ENCODE measurements at places on chromosomes 3 and 15. TPM values are rescaled to one million over a fixed set of nuclear protein-coding genes. Genes with fewer than 3 reads are reported as not detected.

DNA sequence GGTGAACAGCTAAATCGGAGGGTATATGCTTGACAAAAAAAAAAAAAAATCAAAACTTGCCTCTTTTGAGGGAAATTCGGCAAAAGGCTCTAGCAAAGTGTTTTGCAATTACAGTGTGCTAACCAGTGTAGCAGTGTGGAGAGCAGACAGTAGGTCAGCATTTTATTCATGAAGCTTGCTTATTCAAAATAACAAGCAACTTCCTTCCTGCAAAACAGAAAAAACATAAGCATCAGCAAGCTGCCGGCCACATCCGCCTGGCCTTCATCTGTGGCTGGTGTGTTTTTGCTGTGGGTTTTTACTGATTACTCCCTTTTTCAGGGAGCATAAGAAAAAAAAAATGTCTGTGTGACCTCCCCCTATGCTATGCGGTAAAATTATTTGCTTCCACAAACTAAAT is 434.1 kb downstream of the OCA2 start:
- peaks cover 6% of the 10 kb centered on the region for H3K4me1 ChIP-seq
- no peak overlapping the region for H3K27ac ChIP-seq
- DNase-seq: no peak
- no peaks in the 10 kb centered on the region for H3K36me3 ChIP-seq
- H3K4me3 ChIP-seq: no peak overlapping the region

DNA sequence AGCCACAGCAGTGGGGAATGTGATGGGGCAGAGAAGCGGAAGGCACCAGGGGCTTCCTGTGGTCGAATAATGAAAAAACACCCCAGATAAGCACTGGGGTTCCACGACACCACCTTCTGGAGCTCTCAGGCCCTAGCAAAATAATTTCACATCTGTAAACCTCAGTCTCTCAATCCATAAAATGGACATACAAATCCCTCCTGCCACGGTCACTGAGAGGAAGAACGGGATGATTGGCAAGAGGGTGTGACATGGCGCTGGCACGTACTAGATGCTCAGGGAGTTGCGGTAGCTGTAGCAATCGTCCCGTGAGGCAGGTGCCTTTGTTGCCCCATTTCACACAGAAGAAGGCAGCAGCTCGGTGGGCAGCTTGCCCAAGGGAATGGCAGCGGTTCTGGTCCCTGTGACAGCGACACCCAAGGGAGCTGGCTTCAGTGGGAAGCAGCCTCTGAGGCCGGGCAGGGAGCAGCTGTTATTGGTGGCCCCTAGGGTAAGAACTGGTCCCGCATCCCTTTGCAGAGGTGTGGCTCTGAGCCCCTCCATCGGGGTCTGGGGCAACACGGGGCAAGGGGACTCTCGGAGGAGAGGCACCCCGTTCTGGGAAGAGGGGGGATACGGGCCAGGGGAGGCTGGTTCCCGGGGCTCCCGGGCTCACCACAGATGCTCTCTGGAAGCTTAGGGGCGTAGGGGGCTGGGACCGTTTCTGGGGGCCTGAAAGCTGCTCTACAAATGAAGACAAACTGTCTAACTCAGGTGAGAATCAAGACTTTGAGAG is 114.0 kb upstream of the ALDH1A3 start:
- H3K27me3 ChIP-seq: peaks cover 1% of the 10 kb centered on the region
- H3K27ac ChIP-seq: no peak overlapping the region
- H3K36me3 ChIP-seq: no peaks in the 10 kb centered on the region
- H3K4me1 ChIP-seq: no peaks in the 10 kb centered on the region
- no peak for DNase-seq

GRCh38 chr15:36882487-36883131 is 217.7 kb downstream of the MEIS2 start:
- H3K4me1 ChIP-seq: peaks cover 16% of the 10 kb centered on the region
- no peak overlapping the region for H3K27ac ChIP-seq
- no peaks in the 10 kb centered on the region for H3K36me3 ChIP-seq
- no peak overlapping the region for H3K4me3 ChIP-seq

DNA sequence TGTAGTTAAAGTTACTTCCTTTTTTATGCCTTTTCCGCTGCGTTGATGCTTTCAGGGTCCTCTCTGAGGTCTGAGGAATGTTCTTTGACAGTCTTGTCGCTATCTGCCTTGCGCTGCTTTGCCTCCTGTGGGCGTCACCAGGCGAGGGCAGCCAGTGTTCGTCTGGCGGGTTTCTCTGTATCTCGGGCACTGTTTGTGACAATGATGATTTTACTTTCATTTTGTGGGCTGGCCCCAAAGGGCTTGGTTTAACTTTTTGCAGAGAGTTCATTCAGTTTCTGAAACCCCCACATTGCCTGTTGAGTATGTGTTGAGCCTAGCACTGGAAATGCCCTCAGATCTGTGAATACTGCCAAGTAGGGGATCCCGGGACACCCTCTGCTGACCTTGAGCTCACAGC is 24.6 kb upstream of the SACM1L start:
- H3K4me3 ChIP-seq: no peak overlapping the region
- peaks cover 9% of the 10 kb centered on the region for H3K36me3 ChIP-seq
- peaks cover 26% of the 10 kb centered on the region for H3K4me1 ChIP-seq

- H3K27me3 ChIP-seq: peaks cover 15% of the 10 kb centered on the region
- no peak for DNase-seq
- no peak overlapping the region for H3K27ac ChIP-seq
- no peaks in the 10 kb centered on the region for H3K36me3 ChIP-seq
- H3K4me3 ChIP-seq: no peak overlapping the region
Observed at GRCh38 chr3:122247087-122247824, 63.8 kb downstream of the CASR start.

- H3K36me3 ChIP-seq: no peaks in the 10 kb centered on the region
- H3K27ac ChIP-seq: no peak overlapping the region
- peaks cover 12% of the 10 kb centered on the region for H3K4me1 ChIP-seq
- no peak for DNase-seq
Observed at GRCh38 chr3:66154444-66154861, 66.3 kb upstream of the SLC25A26 start.

SLC28A2 gene
- 0.01 TPM for polyA plus RNA-seq

PRC1 gene
- 137 TPM for polyA plus RNA-seq

DNA sequence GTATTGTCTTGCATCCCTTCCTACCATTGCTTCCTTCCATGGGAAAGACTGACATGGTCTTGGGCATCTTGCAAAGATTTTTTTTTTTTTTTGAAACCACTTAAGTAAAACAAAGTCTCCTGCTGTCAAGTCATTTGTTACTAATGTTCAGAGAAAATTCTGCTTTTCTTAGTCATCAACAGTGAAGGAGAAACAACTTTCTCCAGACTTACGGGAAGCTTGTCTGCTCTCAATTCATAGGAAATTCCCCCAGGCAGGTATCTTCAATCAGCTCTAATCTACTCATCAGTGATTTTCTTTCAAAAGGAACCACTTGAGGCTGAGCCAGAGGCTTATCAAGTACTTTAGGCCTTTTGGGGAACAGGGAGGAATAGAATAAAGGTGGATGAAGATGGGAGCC is 15.9 kb upstream of the DRD3 start:
- H3K4me3 ChIP-seq: no peak overlapping the region
- no peaks in the 10 kb centered on the region for H3K36me3 ChIP-seq
- DNase-seq: no peak
- no peaks in the 10 kb centered on the region for H3K4me1 ChIP-seq
- H3K27me3 ChIP-seq: no peaks in the 10 kb centered on the region
- no peak overlapping the region for H3K27ac ChIP-seq

GRCh38 chr15:68347392-68347791 is 69.8 kb downstream of the FEM1B start:
- no peak overlapping the region for H3K27ac ChIP-seq
- no peak overlapping the region for H3K4me3 ChIP-seq
- H3K27me3 ChIP-seq: peaks cover 3% of the 10 kb centered on the region
- no peak for DNase-seq
- H3K4me1 ChIP-seq: no peaks in the 10 kb centered on the region
- H3K36me3 ChIP-seq: no peaks in the 10 kb centered on the region

WNT5A gene
- polyA plus RNA-seq: not detected

DNA sequence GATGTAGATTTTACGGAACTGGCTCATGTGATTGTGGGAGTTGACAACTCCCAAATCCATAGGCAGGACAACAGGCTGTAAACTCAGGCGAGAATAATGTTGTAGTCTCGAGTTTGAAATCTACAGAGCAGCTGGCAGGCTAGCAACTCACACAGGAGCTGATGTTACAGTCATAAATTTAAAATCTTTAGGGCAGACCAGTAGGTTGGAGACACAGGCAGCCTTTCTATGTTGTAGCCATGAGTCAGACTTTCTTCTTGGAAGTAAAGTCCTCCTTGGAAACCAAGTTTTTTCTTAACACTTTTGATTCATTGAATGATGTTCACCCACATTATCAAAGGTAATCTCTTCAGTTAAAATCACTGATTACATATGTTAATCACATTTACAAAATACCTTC is 89.1 kb upstream of the ALCAM start:
- no peaks in the 10 kb centered on the region for H3K27me3 ChIP-seq
- H3K36me3 ChIP-seq: no peaks in the 10 kb centered on the region
- H3K27ac ChIP-seq: no peak overlapping the region

- H3K27me3 ChIP-seq: no peaks in the 10 kb centered on the region
- H3K36me3 ChIP-seq: no peaks in the 10 kb centered on the region
- no peaks in the 10 kb centered on the region for H3K4me1 ChIP-seq
Observed at GRCh38 chr15:47434596-47434995, 282.7 kb upstream of the SEMA6D start.

- no peaks in the 10 kb centered on the region for H3K27me3 ChIP-seq
- DNase-seq: no peak
- H3K4me1 ChIP-seq: no peaks in the 10 kb centered on the region
- H3K36me3 ChIP-seq: no peaks in the 10 kb centered on the region
Observed at GRCh38 chr3:60931452-60931851, 319.8 kb downstream of the FHIT start.

HESX1 gene
- polyA plus RNA-seq: 0.94 TPM

DNA sequence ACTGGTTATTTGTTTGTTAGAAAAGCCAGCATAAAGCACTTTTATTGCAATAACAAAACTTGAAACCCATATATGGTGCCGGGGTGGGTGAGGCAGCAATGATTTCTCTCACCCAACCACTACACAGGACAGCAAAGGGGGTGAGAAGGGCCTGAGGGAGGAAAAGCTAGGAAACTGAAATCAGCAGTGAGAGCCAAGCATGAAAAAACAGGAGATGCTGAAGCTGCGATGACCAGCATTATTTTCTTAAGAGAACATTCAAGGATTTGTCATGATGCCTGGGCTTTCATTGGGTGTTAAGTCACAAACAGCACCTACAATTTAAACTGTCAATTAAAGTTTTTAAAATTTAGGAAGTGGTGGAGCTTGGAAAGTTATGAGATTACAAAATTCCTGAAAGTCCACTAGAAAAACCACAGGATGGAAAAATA is 11.9 kb upstream of the TM4SF4 start:
- no peak overlapping the region for H3K27ac ChIP-seq
- H3K36me3 ChIP-seq: no peaks in the 10 kb centered on the region
- no peaks in the 10 kb centered on the region for H3K27me3 ChIP-seq
- H3K4me1 ChIP-seq: peaks cover 23% of the 10 kb centered on the region
- H3K4me3 ChIP-seq: no peak overlapping the region

RETNLB gene
- not detected for polyA plus RNA-seq

STRIT1 gene
- polyA plus RNA-seq: not detected

DNA sequence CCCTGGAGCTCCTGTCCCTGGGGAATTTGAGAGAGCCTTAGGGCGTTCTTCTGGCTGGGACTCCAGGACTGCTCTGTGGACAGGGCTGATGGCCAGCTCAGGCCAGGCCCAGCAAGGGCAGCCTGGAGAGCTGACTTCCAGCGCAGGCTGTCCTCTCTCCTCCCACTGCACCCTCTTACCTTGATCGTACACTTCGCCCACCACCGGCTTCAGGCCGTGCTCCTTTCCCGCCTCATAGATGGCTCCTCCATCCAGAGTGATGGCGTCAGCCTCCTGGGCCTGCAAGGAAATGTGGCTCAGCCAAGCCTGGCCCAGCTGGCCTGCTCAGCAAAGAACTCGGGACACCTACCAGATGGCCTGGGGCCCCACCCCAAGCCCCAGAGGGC is 3.1 kb downstream of the MELTF start:
- H3K27ac ChIP-seq: no peak overlapping the region
- peaks cover 38% of the 10 kb centered on the region for H3K4me1 ChIP-seq
- no peak overlapping the region for H3K4me3 ChIP-seq
- H3K27me3 ChIP-seq: no peaks in the 10 kb centered on the region
- H3K36me3 ChIP-seq: no peaks in the 10 kb centered on the region

- peaks cover 9% of the 10 kb centered on the region for H3K4me1 ChIP-seq
- H3K4me3 ChIP-seq: no peak overlapping the region
- H3K27me3 ChIP-seq: no peaks in the 10 kb centered on the region
- H3K36me3 ChIP-seq: peaks cover 17% of the 10 kb centered on the region
Observed at GRCh38 chr3:107769882-107770281, 247.1 kb downstream of the BBX start.

DNA sequence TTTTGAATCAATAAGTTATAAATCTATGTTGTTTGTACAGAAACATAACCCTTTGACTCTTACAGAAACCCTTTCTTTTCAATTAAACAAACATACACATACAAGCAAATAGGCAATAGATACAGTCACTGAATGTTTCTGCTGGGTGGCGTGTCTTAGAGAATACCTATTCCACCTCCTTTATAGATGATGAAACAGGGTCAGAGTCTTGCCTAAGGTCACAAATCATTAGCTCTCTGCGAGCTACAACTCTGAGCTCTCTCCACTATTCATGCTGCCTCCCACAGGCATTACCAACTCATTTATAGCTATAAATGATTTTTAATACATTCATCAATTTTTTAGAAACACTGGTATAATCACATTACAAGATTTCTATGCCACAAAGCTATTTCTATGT is 152.6 kb downstream of the RSL24D1 start:
- H3K27me3 ChIP-seq: no peaks in the 10 kb centered on the region
- no peak for DNase-seq
- H3K4me1 ChIP-seq: no peaks in the 10 kb centered on the region
- H3K27ac ChIP-seq: no peak overlapping the region
- no peaks in the 10 kb centered on the region for H3K36me3 ChIP-seq
- H3K4me3 ChIP-seq: no peak overlapping the region

GRCh38 chr15:52021128-52021671 is 2.2 kb downstream of the MAPK6 start:
- peak; percentile 74 for DNase-seq
- H3K4me1 ChIP-seq: peaks cover 61% of the 10 kb centered on the region
- no peaks in the 10 kb centered on the region for H3K36me3 ChIP-seq
- H3K27ac ChIP-seq: peak overlapping the region; percentile 99

- no peak for DNase-seq
- peaks cover 8% of the 10 kb centered on the region for H3K4me1 ChIP-seq
- no peaks in the 10 kb centered on the region for H3K27me3 ChIP-seq
- no peaks in the 10 kb centered on the region for H3K36me3 ChIP-seq
Observed at GRCh38 chr15:25427861-25428260, 11.0 kb downstream of the UBE3A start.

GRCh38 chr15:25800761-25801515 is 62.2 kb downstream of the ATP10A start:
- H3K36me3 ChIP-seq: no peaks in the 10 kb centered on the region
- DNase-seq: no peak
- no peak overlapping the region for H3K4me3 ChIP-seq
- H3K27me3 ChIP-seq: no peaks in the 10 kb centered on the region
- H3K27ac ChIP-seq: no peak overlapping the region

EFCC1 gene
- 0.03 TPM for polyA plus RNA-seq

DNA sequence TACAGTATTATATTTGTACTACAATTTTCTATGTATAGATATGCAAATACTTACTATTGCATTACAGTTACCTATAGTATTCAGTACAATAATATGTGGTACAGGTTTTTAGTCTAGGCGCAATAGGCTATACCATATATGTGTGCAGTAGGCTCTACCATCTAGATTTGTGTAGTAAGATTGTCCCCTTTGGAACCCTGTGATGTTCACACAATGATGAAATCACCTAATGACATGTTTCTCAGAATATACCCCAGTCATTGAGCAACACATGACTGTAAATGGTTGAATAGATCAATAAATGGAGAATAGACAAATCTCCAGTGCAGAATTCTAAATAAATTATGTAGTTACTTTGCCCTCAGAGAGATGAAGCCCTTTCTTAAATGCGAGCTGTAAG is 17.6 kb upstream of the TMC3 start:
- no peak overlapping the region for H3K4me3 ChIP-seq
- no peaks in the 10 kb centered on the region for H3K27me3 ChIP-seq
- DNase-seq: no peak
- H3K27ac ChIP-seq: no peak overlapping the region
